Renal cortex interstitium (tissue), 15 donors: ENCODE measurements at places on chromosomes 1 and 21.

DNA sequence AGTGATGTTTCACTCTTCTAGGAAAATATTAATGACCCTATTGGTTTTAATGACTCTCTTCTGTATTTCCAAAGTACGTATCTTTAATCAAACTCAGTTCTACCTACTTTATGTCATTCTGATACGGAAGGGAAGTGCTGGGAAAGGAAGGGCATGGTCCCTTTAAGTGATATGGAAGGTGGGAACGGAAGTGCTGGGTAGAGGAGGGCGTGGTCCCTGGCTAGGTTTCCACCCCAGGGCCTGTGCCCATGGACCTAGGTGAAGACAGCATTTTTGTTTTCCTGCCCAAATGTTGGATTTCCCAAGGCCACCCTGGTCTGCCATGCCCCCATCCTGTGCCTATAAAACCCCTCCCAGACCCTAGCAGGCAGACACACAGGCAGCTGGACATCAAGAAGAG, 24.0 kb downstream of the RGS4 start:
- no peak for DNase-seq

- no peak for DNase-seq
Measured at GRCh38 chr1:29511436-29511835, 275.1 kb downstream of the PTPRU start.

DNA sequence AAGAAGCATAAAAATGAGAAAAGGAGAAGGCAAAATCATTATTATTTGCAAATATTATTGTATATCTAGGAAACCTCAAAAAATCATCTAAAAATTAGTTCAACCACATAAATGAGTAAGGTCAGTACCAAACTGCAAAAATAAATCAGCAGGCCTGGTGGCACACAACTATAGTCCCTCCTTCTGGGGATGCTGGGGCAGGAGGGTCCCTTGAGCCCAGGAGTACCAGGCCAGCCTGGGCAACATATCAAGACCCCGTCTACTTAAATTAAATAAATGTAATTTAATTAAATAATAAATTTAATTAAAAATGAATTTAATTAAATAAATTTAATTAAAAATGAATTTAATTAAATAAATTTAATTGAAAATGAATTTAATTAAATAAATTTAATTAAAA, 40.3 kb upstream of the TRIM67 start:
- no peak for DNase-seq

DNA sequence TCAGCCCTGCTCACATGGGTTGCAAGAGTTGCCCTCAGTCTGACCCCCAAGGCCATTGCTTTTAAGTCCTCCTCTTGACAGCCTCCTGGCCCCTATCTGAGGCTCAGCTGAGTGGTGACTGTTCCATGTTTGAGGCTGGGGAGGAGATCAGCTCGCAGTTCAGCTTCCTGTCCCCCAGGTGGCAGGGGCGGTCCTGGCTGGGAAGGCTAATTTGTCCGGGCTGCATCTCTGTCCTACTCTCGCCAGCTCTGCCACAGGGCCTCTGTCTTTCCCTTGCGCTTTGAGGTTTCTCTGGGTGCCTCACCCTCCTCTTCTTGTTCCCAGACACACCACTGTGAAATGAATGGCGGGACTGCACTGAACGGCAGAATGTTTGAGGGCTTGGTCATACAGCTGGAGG, 157.3 kb downstream of the KCNJ6 start:
- DNase-seq, result no peak

GRCh38 chr1:187078916-187079315, 250.2 kb downstream of the PLA2G4A start:
- no peak for DNase-seq
